ENCODE measurements at places on chromosomes 4 and X.

DNA sequence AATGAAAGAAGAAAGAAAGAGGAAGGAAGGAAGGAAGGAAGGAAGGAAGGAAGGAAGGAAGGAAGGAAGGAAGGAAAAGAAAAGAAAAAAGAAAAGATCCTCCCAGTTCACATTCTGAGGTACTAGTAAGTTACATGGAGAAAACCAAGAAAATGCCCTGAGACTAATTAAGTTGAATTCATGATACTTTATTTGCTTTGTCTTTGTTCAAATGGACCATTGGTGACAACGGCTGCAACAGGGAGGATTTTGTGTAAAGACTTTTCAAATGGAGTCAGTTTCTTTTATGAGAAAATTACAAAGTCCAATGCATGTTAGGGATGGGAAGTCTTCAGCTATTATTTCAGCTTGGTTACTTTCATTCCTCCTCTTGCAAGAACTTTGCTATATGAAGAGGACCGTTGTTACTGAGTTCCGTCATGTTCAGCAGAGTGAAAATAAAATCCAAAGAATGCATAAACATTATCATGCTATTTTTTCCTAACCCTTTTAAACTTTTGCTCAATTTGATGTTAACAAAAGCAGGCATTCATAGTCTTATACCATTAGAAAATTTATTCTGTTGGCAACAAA is 8.3 kb downstream of the VCX3A start:
- DNase-seq: no peak

DNA sequence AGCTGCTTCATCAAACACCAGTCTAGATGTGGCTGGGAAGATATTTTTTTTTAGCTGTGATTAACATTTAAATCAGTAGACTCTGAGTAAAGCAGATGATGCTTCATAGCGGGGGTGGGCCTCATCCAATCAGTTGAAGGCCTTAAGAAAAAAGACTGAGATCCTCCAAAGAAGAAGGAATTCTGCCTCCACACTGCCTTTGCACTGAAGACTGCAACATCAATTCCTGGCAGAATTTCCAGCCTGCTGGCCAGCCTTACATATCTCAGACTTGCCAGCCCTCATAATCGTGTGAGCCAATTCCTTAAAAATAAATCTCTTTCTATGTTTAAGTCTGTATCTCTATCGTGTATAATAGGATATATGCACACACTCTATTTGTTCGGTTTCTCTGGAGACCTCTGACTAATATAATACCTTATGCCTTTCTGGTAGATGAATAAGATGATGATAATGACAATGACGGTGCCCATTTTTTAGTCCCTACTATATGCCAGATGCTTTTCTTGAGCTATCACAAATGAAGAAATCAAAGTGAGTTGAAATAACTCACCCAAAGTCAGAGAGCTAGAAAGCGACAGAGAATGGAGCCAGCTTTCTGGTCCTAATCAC is 66.1 kb upstream of the SOD3 start:
- no peak for DNase-seq

DNA sequence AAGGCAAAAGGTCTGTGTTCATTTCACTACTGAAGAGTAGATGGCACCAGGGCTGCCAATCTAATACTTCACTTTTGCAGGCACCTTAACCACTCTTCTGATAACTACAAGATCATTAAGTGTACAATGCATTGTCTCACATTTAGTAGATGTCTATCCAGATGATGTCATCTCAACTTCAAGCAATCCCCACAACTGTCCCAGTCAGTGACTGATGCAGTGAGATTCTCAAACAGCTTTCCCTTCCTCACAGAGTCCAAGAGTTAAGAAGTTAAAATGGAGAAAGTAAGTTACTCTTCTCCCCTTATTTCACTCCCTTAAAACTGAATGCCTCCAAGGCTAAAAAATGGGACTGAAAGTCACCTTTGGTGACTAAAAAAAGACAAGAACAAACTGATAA is 10.7 kb downstream of the AP1S2 start:
- no peak for DNase-seq

DNA sequence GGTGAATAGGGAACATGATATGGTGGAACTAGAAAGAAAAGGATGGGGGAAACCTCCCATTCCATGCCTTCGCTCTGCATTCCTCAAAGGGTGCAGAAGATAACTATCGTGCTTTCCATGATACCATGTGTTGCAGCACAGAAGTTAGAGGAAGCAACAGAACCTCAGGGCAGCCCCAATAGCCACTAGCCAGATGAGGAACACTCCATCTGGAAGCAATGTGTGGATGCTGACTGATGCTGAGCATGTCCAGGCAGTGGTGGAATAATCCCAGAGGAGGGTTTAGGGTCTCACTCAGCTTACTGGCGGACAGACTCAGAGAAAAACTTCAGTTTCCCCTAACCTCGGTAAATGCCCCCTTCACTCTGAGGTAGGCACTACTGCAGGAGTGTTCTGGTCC is 7.5 kb downstream of the SMIM10 start:
- DNase-seq: no peak

DNA sequence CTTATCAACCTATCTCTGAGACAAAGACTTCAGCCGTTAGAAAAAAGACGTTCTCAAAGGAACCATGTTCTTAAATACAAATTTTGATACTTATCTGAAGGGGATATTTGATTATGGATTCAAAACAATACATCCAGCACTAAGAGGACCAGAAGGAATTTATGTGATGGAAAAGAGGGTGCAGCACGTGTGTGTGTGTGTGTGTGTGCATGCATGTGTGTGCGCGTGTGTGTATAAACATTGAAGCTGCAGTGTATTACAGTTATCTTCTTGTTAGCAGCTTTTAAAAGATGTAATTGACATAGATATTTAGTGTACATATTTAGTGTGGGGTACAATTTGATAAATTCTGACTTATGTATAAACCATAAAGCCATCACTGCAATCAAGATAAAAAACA is 44.9 kb downstream of the ANK2 start:
- DNase-seq: no peak

DNA sequence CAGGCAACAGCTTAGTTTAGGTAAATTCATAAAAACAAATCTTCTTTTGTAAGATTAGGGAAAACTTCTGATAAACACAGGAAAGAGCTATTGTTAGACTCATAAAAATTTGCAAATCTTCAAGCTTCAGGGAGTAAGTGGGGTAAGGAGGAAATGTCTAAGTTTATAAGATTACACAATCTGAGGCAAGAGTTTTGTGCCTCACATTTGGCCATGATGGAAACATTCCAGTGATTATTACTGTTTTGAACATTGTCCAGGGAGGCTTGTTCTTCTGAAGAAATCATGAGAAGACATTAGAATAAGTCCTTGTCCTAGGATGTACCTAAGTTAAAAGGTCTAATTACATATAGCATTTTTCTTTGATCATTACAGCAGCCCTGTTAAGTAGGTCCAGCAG is 72.8 kb downstream of the MAOB start:
- no peak for DNase-seq

Measured in fibroblast of skin of scalp (primary cell).